ENCODE measurements at places on chromosomes 6 and 20.

- no peak for DNase-seq
These were observed 5.9 kb downstream of the MED20 start for GRCh38 chr6:41914869-41915530.

GRCh38 chr6:7000825-7001777, 106.7 kb upstream of the RREB1 start:
- no peak for DNase-seq

- no peak for DNase-seq
These were observed 26.3 kb downstream of the GNL1 start for GRCh38 chr6:30530014-30530413.

- DNase-seq: no peak
These were observed 29.9 kb downstream of the FBXO30 start for GRCh38 chr6:145784683-145785082.

DNA sequence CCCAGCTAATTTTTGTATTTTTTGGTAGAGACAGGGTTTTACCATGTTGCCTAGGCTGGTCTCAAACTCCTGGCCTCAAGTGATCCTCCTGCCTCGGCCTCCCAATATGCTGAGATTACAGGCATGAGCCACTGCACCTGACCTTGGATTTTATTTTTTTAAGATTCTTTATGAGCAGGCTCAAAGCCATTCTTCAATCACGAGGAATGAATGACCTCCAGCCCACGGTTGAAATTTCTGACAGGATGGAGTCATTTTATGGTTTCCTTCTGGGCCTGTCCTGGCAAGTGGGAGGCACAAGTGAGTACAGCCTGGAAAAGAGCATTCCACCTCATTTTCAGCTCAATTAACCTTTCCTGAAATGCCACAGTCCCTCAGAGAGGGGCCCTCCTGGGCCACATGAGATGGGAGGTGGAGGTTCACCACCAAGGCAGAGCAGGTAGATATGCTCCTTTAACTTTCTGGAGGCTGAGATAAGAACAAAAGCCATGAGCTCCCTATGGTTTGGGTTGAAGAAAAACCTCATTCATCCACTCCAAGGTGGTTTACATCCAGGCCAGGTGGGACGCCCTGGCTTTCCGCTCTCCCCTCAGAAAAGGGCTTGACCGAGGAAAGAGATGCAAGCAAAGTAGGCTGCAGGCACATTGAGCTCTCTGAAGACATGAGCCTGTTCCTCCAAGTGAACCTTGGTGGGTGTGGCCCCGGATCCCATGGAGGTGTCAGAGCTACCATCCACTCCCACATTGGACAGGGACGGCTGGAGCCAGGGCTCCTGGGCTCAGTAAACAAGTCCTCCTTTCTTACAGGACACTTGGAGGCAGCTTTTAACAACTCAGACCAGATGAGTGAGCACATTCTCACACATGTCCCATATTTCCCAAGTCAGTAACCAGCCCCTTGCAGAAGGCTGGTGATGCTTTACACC, 208.5 kb upstream of the SSTR4 start:
- no peak for DNase-seq

DNA sequence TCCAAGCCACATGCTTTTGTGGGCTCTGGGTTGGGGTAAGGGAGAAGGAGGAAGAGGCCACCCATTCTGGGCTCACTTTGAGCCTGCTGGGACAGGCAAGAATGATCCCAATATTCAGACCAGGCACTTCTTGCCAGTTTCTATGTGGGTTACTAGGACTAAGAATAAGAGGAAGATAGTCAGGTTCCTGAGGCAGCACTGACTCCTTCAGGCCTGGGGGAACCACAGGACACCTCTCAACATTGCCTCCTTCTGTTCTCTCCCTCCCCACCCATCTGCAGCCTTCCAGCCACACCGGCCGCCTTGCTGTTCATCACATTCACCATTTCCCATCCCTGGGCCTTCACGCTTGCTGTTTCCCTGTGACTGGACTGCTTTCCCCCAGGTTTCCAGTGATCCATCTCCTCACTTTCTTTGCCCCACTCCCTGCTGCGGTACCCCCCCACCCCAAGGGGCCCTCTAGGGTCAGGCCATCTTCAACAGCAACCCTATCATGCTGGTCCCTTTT, 69.2 kb upstream of the SIRPA start:
- no peak for DNase-seq

GRCh38 chr6:108502832-108503231, 57.9 kb upstream of the FOXO3 start:
- no peak for DNase-seq

Measured in NCI-H1092 treated with DMSO at 0.1 percent for 48 hours (cell line).